NCI-H526 (cell line): ENCODE measurements at places on chromosomes 11 and 22.
A peak's percentile ranks its signal among the peaks of the same experiment; 100 is the strongest.

- DNase-seq, result peak; percentile 75
Measured at GRCh38 chr11:48055292-48056132, 75.2 kb downstream of the PTPRJ start.

DNA sequence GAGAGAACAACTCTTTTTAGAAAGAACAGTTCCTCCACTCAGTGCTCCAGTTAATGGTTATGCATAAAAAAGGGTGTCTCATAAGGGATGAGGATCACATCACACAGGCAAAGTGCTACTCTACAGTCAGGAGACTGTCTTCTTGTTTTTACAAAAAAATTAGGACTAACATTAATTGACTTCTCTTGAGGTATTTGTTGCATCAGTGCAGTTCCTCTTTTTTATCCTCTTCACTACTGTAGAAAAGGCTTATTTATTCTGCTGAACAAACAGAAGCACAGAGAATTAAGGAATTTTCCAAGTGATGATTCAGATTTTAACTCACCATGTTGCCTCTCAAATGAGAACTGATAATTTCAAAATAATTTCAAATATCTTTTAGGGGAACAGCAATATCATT is 1.9 kb downstream of the MMP8 start:
- DNase-seq, result no peak

DNA sequence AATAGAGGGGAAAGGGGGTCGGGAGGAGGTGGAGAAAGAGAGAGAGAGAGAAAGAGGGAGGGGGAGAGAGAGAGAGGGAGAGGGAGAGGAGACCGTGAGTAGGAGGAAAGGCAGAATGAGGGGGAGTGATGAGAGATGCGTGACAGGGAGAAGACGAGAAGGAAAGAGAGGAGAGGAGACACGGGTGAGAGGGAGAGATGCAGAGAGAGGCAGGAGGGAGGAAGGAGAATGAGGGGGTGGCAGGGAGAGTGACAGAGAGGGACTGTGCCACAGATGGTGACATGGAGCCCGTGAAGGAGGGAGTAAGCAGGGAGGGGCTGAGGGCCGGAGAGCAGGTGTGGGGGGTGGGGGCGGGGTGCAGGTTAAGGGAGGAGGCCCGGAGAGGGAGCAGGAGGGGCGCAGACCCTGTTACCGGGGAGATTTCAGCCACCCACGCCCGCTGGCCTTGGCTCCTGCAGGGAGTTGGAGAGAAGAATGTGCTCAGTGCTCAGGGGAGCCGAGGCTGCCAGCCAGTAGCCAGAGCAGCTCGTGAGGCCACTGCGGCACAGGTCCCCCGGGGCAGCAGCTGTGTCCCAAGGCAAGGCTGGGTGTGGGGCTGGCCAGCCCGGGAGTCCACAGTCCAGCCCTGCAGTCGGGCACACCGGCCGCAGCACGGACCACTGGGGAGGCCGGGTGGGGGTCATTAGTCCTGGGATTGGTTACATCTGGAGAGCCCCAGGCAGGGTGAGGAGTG is at the start of gene SSTR3:
Gene SSTR3 (minus strand): TSS at position 304 of the 733 bp plus-strand sequence. CDS start 4,674 bp downstream, outside the sequence.
- DNase-seq, result no peak

DNA sequence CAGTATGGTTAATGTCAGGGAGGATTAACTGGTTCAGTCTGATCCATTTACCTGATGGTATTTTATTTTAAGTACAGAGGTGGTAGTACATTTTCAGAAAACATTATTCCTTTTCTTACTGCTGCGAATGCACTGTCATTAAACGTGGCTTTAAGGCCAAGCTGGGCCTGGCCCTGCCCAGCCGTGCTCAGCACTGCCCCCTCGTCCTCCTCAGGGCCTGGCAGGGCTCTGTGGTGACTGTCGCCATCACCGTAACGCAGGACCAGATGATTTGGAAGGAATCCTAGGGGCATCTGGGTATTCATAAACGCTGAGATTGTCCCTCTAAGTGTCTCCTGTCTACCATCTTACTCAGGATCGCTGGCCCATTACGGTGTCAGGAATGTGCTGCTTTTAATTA is 302.0 kb downstream of the TBC1D22A start:
- DNase-seq, result no peak

DNA sequence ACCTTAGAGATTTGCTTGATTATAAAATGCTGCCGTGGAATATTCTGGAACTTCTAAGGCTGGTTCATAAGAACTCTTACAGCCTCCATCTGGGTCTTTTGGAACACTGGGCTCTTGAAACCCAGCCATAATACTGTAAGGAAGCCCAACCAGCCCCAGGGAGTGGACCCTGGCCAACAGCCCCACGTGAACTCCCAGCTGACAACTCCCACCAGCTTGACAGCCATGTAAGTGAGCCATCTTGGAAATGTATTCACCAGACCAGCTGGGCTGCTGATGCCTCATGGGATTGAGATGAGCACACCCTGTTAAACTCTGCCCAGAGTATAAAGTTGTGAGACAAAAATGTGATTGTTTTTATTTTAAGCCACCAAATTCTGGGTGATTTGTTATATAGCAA is 378.7 kb upstream of the RAG2 start:
- no peak for DNase-seq

DNA sequence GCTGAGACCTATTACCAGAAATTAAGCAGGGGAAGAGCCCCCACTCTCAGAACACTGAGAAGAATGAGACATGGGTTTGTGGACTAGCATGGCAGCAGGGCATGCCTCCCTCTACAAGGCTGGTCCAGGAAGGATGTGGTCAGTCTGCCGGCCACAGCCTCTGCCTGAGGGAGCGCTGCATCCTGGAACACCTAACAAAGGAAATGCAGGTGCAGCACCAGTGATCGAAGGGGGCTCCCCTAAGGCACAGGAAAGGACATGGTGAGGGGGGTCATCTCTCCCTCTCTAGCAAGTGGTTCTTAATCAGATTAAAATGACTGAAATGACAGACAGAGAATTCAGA is 40.6 kb upstream of the ARL14EP start:
- no peak for DNase-seq

DNA sequence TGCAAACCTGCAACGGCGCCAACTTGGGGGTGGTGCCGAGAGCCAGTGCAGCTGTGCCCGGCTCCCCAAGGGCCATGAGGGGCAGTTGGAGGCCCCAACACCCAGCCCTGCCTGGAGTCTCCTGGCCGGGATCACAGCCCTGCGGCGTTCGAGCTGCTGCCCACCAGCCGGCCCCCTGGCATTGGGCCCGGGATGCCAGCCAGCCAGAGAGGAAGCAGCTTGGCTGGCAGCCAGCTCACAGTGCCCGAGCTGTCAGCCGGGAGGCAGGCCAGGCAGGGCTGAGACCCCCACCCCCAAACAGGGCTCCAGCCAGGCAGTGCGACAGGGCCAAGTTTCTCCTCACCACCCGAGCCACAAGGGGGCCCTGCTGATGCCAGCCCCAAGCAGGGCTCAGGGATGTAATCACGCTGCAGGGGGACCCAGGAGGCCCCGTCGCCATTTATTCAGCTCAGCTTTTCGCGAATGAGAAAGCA is 26.0 kb upstream of the TCF20 start:
- no peak for DNase-seq

GRCh38 chr11:111829185-111829968 is 42.0 kb downstream of the ALG9 start:
- DNase-seq, result no peak

GRCh38 chr11:76074148-76075095 is 131.9 kb downstream of the WNT11 start:
- DNase-seq, result no peak

- no peak for DNase-seq
Measured at GRCh38 chr22:47293368-47294221, 531.1 kb downstream of the TBC1D22A start.

- DNase-seq, result no peak
Measured at GRCh38 chr11:66012946-66013761, 1.3 kb downstream of the CST6 start.

DNA sequence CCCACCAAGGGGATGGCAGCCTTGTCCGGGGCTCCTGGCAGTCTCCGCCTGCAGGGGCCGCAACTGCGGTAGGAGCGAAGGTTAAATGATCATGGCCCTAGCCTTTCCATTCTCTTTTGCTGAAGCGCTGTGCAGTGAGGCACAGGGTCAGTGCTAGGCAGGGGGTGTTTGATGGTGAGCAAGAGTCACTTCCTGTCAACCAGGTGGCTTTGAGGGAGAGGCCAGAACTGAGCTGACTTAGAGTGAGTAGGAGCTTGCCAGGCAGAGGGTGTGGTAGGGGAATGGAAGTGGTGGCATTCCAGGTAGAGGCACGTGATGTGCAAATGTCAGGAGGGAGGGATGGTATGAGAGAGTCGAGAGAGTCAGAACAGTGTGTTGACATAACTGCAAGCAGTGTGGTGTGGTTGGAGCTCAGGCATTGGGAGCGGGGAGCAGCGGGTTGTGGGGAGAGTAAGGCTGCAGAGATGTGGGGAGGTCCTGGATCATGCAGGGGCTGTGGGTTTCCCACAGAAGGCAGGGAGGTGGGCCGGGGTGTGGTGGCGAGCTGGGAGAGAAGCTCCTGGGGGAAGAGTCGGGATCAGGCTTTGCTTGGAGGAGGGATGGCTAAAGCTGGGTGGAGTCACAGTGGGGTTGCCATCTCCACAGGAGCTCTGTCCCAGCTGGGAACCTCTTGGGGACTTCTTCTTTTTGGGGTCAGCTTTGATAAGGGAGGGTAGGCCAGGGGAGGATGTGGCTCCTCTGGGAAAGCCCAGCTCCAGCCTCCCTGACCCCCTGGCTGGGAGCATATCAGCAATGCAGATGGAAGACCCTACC is 33.3 kb downstream of the AMPD3 start:
- DNase-seq, result no peak

- no peak for DNase-seq
Measured at GRCh38 chr11:92308366-92308765, 83.7 kb downstream of the FAT3 start.

DNA sequence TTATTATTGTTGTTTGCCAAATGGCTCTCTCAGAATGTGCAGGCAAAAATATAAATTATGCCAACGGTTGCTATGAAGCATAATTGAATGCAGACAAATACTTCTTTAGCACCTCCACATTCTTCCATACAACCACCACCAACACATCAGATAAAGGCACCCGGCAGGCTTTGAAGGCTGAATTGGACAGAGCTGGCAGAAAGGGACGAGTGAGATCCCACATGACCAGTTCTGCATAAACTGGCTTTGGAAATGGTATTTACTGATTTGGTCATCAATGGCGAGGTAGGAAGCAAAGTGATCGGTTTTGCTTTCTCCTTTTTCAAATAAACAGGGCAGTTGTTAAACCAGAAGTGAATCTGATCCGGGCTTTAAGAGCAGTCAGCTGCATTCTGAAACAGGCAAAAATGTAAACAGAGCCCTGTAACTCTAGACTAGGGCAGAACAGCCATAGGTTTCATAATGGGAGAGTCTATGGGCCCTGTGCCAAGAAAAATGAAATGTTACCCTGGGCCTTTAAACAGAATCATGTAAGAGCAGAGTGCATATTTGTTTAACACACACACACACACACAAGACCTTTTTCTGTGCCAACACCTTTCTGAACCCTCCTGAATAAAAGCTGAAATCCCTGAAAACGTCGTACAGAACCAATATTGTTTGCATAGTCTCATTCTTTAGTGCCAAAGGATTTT is 97.7 kb downstream of the MPPED2 start:
- DNase-seq, result peak; percentile 96

- DNase-seq, result peak; percentile 95
Measured at GRCh38 chr11:65095974-65096806, at the start of gene VPS51. Gene VPS51 (plus strand): TSS chr11:65096214. CDS start chr11:65096251, 37 bp downstream.

GRCh38 chr22:23773483-23774113 is 949 bp downstream of the MMP11 start:
- no peak for DNase-seq

- no peak for DNase-seq
Measured at GRCh38 chr11:126257144-126257543, 11.6 kb downstream of the SRPRA start.

- DNase-seq, result no peak
Measured at GRCh38 chr11:69193629-69194028, 37.9 kb downstream of the SMIM38 start.

GRCh38 chr11:34219941-34220370 is 114.5 kb downstream of the NAT10 start:
- DNase-seq, result no peak

DNA sequence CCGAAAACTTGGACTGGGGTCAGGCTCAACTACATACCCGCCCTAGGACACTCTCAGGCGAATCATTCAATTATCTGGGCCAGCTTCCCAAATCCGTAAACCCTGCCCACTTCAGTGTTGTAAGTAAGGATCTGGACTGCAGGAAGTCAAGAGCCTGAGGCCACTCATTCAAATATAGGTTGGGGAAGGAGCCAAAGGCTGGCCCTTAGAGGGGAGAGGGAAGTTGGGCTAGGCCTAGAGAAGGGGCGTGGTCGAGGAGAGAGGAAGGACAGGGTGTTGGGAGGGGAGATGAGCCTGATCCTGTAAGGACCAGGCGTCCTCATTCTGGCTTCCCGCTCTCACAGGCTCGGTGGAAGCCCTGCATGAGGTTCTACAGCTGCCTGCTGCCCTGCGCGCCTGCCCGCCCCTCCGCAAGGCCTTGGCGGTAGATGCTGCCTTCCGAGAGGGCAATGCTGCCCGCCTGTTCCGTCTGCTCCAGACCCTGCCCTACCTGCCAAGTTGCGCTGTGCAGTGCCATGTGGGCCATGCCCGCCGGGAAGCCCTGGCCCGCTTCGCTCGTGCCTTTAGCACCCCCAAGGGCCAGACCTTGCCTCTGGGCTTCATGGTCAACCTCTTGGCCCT is 3.0 kb downstream of the SAC3D1 start:
- no peak for DNase-seq

GRCh38 chr11:87295237-87295636 is 257.5 kb downstream of the TMEM135 start:
- DNase-seq, result no peak

- no peak for DNase-seq
Measured at GRCh38 chr11:66892911-66893310, 36.0 kb downstream of the LRFN4 start.

- DNase-seq, result no peak
Measured at GRCh38 chr11:119419834-119420492, 3.0 kb downstream of the THY1 start.

GRCh38 chr11:84724256-84724655 is 902.9 kb downstream of the DLG2 start:
- no peak for DNase-seq

- DNase-seq, result no peak
Measured at GRCh38 chr22:18979957-18980356, 43.9 kb upstream of the PRODH start.

- no peak for DNase-seq
Measured at GRCh38 chr11:1906611-1907423, 12.7 kb upstream of the TNNT3 start.

GRCh38 chr11:20450829-20451228 is 63.3 kb downstream of the PRMT3 start:
- DNase-seq, result no peak

DNA sequence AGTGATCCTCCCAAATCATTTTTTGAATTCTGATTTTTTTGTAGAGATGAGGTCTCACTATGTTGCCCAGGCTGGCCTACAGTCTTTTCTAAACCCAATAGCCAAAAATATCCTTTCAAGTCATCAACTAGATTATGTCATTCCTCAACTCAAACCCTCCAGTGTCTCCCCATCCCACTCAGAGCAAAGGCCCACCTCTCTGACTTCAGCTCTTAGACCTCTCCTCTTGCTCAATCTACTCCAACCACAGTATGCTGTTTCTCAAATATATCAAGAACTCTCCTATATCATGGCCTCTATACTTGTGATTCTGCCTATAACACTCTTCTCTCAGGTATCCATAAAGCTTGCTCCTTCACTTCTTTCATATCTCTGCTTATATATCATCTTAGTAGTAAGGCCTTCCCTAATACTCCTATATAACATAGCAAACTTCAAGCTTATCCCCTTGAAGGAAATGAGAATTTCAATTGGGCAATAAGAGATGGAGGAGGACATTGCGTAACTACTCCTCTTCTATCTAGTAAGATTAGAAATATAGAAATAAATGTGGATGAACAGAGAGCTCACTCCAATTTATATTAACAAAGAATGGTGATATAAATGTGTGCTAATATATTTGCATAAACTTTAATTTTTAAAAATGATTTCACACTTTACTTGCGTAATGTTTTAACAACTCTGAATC is 24.5 kb downstream of the DLG2 start:
- DNase-seq, result no peak
